ENCODE measurements at places on chromosomes 5 and 9.

DNA sequence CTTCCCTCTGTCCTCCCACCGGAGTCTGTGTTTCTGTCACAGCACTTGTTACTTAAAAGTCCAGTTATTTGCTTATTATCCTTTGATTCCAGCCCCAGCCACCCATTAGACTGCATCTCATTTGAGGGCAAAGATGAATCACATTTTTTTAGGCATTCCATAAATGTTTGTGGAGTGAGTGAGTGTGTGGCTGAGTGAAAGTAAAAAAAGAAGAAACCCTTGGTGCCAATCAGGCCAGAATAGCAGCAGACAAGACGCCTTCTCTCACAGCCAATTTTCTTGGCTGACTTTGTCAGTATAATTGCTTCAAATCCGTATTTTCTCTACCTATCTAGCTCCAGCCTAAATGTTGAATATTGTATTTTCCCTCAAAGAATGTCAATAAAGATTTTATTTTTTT, 613.0 kb upstream of the WWC1 start:
- no peak for DNase-seq

GRCh38 chr5:35197351-35197750, 32.9 kb downstream of the PRLR start:
- DNase-seq: no peak

DNA sequence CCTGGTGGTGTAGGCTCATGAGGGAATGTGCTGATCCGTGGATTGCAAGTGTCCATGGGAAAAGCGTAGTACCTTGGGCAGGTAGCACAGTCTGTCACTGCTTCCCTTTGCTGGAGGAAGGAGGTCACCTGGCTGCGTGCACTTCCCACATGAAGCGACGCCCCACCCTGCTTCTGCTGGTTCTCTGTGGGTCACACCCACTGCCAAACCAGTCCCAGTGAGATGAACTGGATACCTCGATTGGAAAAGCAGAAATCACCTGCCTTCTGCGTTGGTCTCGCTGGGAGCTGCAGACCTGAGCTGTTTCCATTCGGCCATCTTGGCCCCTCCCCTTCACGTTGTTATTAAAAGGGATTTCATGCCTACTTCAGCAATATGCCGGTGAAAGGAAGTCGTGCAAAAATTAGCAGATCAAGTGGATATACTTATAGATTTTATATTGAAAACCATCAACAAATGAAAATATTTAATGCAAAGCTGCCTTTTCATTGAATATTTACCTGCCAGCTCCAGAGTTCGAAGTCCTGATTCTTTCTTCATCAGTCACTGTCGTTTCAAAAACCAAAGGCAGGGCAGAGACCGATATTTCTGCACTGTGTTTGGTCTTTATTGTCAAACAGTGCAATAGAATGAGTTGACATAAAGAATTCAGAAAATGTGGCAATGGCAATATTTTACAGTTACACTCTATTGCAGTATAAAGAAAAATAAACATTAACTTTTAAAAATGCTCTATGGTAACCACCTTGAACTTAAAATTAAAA, 123.2 kb downstream of the JAKMIP2 start:
- DNase-seq: no peak

DNA sequence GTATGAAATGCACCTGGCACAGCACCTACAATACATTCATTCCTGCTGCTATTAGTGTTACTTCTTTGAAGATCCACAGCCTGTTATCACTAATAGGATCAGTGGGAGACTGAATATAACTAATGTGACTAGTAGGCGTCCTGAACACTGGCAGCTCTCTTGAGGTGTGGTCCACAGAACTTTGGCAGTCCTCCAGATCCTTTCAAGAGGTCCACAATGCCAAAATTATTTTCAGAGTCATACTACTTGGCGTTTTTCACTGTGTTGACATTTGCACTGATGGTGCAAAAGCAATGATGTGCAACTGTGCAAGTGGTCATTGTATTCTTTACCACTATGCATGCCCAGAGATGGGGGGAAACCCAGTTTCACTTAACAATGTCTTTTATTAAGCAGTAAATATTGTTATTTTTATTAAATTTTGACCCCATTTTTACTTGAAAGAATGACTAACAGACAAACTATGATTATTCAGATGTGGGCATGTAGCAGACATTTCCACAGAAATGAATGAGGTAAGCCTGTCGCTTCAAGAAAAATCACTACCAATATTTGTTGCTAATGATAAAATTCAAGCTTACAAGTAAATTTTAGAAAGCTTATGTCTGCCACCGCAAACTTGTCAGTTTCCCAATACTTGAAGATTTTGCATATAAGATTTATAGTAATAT, 48.9 kb downstream of the ADRB2 start:
- DNase-seq: no peak

DNA sequence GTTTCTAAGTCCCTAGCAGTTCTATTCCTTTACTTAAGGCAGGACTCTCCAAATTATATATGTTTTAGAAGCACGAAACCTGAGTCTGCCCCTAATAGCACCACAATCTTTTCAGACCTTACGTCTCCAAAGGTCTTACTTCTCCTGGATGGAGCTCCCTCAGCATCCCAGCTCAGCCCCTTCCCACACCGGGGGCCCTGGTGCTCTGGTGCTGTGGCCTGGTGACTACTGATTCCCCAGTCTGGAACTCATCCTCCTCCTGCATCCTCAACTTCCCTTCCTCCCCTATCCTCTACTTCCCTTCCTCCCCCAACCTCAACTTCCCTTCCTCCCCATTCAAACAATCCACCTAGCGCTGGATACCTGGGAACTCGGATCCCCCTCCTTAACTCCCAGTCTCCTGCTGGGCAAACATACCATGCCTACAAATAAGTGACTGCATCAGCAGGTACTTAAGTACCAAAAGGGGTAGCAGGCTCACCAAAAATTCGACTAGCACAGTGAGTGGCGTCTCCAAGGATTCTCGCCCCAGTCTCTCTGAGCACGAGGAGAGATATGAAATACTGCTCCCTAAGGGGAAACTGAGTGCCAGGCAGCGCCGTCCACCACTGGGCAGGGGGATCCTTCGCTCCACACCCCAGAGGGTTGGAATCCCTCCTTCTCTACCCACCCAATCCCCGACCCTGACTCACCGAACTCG, 831 bp downstream of the IGFBPL1 start:
- no peak for DNase-seq

GRCh38 chr9:134286471-134287245, 39.6 kb upstream of the RXRA start:
- DNase-seq: no peak

DNA sequence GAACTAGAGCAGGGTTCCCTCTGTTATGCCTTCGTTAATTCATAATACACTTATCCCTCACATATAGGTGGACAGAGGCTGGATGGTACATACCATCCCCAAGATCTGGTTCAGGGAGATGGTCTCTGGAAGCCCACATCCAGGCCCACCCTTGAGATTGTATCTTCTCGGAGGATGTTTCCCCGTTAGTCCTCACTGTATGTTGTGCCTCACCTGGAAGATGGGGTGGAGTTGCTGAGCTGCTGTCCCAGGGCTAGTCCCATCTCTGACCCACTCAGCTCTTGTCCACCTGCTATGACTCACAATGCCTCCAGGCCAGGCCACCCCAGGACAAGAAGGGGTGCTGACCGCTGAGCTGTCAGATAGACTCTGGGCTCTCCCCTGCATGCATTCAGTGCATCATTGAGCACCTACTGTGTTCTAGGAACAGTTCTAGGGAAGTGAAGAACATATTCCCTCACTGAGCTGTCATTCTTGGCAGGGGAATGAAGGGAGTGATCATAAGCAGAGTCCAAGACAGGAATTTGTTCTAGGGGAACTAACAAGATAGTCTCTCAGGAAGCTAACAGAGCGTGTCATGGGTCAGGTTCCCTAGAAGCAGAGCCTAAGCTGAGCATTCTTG, at the start of gene CBY3:
Gene CBY3, minus strand, starts transcription at position 255 of the 622 bp plus-strand sequence. Its CDS starts 116 bp downstream, at position 139.
- no peak for DNase-seq

Data from CD4-positive, alpha-beta T cell treated with Interleukin-1 beta for 1 hour (primary cell).